ENCODE measurements at places on chromosomes 2 and 18.

DNA sequence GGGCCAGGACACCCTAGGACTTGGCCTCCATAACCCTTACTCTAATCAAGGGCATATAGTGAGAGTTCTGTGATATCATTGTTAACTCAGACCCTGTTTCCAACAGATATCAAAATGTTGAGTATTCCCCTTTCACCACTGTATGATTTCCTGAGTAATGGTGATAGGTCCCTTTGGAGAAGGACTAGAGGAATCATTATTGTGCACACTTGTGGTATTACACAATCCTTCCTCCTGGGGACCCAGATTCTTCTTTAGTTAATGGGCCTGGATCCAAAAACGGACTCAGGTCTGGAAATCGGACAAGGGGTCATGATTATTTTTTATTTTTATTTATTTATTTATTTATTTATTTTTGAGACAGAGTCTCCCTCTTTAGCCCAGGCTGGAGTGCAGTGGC, 23.5 kb downstream of the PRKRA start:
- no peak for DNase-seq

DNA sequence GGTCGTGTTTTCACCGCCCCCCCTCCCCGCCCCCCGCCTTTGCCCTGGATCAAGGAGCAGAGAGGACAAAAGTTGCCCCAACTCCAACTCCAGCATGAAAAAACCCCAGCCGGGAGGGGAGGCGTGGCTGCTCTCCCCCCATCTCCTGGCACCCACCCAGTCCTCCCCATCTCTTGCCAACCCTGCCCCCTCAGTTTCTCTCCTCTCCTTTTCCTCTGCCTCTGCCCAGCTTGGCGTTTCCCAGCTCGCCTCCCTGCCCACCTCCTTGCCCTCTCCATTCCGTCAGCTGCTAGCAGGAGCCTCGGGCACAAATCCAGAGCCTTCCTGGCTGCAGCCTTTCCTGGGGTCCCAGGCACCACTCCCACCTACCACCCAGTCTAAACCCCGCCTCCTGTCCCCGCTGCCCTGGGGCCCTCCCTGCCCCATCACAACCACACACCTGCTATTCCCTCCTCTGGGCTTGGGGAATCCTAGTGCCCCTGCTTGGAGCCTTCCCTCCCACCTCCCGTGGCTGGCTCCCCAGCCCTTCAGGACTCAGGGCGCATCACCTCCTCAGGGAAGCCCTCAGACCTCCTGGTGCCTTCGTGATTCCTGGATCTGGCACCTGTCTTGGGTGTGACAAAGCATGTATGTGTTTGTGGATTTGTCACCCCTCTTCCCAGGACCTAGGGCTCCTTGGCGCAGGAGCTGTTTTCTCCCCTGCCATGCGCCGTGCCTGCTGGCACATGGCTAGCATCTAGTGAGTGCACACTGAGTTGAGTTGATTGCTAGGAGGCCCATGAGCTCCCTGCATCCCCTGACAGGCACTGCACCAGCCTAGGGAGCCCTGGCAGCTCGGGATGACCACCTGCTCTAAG, 209.1 kb downstream of the TFCP2L1 start:
- DNase-seq = no peak

- no peak for DNase-seq
Measured at GRCh38 chr18:68960355-68960754, 162.5 kb downstream of the CCDC102B start.

- no peak for DNase-seq
Measured at GRCh38 chr2:233867993-233868532, at the start of gene MSL3B. Gene MSL3B (minus strand): TSS chr2:233868386.

- DNase-seq = no peak
Measured at GRCh38 chr18:43022874-43023273, 92.6 kb downstream of the RIT2 start.

DNA sequence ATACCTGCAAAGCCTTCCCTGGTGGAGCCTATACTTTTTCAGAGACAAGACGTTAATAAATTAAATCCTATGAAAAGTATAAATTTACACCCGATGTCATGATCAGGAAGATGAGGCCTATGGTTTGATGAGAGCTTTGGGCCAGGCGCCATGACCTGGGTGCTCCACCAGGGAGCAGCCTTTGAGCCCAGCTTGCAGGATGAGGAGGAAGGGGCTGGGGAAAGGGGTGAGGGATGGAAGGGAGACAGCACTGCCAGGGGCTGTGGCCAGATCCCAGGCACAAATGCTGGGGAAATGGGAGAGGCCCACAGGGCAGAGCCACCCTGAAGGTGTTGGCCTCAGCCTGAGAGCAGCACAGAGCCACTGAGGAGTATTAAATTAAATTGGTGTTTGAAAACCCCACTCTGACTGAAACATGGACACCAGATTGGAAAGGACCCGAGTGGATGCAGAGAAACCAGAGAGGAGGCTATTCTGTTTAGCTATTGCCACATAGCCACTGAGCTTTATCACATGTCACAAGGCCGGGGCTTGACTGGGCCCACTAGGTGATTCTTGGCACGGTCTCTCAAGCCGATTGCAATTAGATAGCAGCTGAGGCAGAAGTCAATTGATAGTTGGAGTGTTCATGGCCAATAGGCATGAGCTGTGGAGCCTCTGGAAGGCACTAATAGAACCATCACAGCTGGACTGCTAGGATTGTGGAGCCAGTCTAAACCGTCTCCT, 9.6 kb upstream of the FAHD2A start:
- DNase-seq = no peak

- no peak for DNase-seq
Measured at GRCh38 chr2:69483024-69483423, 45.8 kb upstream of the NFU1 start.

DNA sequence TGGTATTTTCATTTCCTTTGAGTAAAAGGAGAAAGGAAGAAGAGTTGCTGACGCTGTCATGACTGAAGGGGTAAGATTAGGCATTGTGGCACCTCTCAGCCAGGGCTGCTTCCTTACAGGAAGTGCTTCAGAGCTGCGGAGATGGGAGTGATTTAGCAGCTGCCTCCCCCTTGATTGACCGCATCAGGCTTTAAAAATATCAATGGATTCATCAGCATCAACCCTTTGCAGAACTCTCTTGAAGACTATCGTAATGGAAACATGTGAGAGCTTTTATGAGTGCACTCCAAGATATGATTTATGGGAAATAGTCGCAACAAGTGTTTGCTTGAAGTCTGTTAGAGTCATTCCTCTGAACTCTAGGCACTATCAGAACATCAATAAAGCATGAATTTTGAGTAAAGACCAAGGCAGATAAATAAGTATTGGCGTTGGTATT, 141.1 kb downstream of the CSRNP3 start:
- no peak for DNase-seq

DNA sequence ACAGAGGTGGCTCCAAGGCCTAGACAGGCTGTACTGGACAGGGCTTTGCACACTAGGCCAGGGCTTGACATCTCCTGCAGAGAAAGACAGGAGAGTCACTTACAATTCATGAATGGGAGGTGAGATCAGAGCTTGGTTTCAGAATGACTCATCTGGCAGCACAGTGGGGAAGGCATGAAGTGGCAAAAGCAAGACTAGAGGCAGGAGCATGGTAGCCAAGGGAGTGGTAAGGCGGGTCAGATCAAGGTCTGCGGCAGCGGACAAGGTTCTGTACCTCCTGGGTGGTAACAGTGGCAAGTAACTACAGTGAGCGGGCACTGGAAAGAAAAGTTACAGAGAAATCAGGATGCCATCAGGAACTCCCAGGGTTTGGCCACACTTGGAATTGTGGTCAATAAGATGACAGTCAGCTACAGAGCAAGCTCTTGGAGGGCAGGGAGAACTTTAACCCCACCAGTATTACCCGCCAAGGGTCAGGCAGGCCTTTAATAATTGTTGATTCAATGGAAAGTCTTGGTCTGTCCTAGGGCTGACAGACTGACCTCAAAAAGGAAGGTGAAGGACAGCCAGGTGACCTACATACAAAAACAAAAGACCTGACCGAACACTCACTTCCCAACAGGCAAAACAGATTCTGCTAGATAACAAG, 5.7 kb downstream of the MCFD2 start:
- DNase-seq = no peak

DNA sequence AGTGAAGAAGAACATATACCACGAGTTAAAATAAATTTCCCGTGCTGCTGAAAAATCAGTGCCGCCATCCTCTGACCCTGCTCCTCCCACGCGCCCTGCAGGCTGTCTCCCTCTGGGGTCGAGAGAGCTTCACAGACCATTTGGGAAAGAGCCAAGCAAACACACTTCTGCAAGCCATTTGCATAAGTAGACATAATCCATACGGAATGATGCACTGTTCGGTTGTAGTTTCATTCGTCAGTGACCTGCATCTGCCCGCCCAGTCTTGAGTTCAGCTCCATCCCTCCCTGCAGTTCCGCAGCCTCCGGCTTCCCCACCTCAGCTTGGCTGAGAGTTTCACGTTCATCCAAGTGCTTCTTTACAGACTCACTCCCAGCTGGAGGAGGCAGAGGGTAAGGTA, 69.6 kb downstream of the TRAPPC12 start:
- no peak for DNase-seq

GRCh38 chr2:64750001-64750816, 96.5 kb upstream of the SERTAD2 start:
- DNase-seq = no peak

GRCh38 chr2:25545899-25546298, 127.5 kb downstream of the DTNB start:
- no peak for DNase-seq

DNA sequence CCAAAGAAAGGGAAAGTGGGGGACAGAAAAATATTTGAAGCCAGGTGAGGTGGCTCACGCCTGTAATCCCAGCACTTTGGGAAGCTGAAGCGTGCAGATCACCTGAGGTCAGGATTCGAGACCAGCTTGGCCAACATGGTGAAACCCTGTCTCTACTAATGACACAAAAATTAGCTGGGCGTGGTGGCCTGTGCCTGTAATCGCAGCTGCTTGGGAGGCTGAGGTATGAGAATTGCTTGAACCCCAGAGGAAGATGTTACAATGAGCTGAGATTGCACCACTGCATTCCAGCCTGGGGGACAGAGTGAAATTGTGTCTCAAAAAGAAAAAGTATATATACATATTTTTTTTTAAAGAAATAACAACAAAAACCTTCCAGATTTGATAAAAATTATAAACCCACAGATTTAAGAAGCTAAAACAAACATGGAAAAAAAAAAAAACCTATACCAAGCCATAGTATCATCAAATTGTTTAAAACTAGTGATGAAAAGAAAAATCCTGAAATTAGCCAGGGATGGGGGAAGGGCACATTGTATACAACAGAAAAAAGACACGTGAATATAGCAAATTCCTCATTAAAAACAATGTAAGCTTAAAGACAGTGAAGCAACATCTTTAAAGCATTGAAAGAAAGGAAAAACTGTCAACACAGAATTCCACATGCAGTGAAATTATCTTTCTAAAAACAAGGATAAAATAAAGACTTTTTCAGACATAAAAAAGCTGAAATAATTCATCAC, 40.4 kb upstream of the MYCN start:
- no peak for DNase-seq

DNA sequence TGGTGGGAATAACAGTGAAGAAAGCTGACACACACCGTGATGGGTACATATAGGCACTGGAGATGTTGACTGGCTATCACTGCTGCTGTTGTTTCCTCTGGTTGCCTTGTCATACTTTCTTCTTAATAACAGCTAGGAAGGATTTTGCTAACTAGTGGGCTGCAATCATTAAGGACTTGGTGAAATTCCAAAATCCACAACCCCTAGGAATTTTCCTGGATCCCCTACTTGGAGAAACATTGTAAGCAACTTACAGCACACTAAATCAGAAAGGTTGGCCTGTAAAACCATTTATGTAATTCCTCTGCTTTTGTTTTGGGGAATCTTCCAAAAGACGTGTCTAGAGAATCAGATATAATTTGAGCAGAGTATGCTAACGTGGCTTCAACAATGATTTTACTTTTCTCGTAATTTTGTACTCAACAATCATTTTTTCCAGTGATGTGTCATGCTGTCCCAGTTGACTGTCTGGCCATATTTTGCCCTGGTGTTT, 8.0 kb upstream of the COL3A1 start:
- peak; percentile 95 for DNase-seq

DNA sequence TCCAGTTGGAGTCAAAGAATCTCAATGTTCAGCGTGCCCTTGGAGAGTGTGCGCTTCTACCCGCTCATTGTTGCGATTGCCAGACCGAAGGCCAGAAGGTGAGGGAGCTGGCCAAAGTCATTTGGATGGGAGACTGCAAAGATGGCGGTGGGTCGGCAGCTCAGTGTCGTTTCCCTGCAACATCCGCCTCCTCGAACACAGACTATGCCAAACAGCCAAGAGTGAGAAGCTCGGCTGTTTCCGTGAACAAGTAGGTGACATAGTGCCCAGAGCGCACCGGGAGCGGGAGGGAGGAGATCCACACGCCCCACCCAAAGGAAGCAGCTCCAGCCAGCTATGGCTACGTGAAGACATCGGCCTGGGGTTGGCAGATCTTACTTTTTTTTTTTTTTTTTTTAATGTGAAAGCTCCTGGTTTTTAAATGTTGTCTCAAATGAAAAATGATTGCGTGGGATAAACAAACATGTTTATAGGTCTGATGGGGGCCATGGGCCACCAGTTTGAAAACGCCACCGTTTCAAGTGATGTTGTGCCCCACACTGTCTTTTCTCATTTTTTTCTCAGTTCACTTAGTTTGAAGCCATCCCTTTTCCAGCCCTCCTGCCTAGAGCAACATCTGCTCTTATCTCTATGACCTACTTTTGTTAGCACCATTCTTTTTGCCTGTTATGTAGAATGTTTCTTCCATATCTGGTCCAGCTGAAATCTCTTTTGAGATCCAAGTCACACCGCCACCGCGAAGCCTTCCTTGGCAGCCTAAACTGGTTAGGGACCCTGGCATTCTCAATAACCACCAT, 682.4 kb downstream of the RNF144A start:
- DNase-seq = no peak

- DNase-seq = no peak
Measured at GRCh38 chr2:184599872-184600222, 1.5 kb downstream of the ZNF804A start.

- no peak for DNase-seq
Measured at GRCh38 chr18:78519394-78520062, 460.1 kb upstream of the SALL3 start.

- no peak for DNase-seq
Measured at GRCh38 chr2:69077252-69077950, 64.4 kb downstream of the ANTXR1 start.

DNA sequence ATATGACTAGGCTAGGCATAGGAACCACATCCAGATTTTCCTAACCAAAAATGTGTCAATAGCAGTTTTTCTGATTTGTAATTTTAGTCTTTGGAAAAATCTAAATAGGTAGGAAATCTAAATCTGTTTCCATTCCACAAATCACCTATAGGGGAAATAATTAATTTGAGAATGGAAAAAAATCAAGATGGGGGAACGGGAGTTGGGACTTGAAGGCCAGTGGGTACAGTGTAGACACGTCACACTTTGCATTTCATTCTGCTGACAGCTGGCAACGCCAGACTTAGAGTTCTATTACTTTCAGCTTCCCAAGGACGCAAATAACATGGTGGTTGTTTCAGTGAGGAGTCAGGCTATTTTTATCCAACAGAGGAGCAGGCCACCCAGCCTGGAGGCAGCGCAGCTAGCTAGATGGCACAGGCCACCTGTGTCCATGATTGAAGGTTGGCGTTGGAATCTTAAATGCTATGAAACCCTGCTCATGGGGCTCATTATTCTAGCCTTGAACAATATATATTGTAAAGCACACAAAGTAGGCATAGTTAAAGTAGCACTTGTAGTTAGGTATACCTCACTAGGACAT, 23.4 kb downstream of the HNRNPA3 start:
- DNase-seq = no peak

GRCh38 chr18:29076645-29077044, 899.7 kb upstream of the CDH2 start:
- no peak for DNase-seq
